ENCODE measurements at places on chromosomes 5 and 9.

GRCh38 chr5:93926831-93927620, 185.6 kb upstream of the POU5F2 start:
- no peak for DNase-seq

- DNase-seq, result no peak
Observed at GRCh38 chr5:31066655-31067328, 126.7 kb upstream of the CDH6 start.

GRCh38 chr5:108696951-108697715, 50.6 kb upstream of the FER start:
- no peak for DNase-seq

GRCh38 chr9:14926941-14927624, 16.9 kb upstream of the FREM1 start:
- no peak for DNase-seq

- DNase-seq, result no peak
Observed at GRCh38 chr9:27497883-27498417, 26.1 kb upstream of the IFNK start.

DNA sequence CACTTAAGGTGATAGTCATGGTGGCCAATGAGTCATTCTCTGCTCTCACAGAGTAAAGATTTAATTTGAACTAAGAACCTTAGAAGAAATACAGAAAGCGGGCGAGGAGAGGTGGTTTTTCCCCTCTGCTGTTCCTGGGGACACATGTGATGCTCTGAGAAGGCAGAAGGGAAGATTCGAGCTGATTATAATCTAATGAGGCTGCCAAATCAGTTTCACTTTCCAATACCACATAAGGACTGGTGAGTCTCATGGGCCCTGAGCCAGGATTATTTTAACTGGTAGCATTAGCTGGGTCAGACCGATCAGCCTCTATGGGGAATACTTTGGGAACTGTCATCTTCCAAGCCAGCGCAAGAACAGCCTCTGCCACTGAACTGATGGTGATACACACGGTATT, 116.5 kb downstream of the SLC1A3 start:
- DNase-seq, result peak; percentile 35

GRCh38 chr5:107447587-107447986, 223.2 kb downstream of the EFNA5 start:
- no peak for DNase-seq

- no peak for DNase-seq
Observed at GRCh38 chr5:164098979-164099378, 593.6 kb downstream of the MAT2B start.

DNA sequence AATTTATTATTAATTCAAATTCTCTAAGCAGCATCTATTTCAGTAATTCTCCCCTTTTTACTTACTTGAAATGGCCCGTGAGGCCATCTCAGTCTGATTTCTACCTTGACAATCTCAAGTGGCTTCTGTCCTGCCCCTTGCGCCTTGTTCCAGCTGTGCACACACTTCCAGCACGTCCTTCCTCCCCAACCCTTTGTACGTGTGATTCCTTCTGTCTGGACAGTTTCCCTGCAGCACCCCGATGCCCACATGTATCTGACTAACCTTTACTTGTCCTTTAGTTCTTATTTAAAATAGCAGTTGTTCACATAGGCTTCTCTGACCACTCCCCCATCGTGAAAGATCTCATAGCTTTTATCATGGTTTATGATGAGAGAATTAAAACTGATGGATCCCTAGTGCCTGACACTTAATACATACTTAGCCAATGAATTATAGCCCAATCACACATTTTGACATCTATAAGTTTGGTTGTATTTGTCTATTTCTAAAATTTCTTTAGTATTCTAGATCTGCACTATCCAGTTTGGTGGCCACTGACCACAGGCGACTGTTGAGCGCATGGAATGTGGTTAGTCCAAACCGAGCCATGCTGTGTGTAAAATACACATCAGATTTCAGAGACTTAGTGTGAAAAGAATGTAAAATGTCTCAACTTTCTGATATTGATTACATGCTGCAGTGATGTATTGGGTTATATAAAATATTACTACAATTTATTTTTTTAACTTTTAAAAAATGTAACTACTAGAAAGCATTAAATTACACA, 14.3 kb downstream of the ZBTB34 start:
- DNase-seq, result no peak

- no peak for DNase-seq
Observed at GRCh38 chr9:106310782-106311181, 552.2 kb upstream of the ZNF462 start.

- no peak for DNase-seq
Observed at GRCh38 chr5:531749-532315, 7.6 kb upstream of the SLC9A3 start.

Data from NCI-H524 (cell line).